ENCODE measurements at places on chromosomes 13 and 19. TPM values are rescaled to one million over a fixed set of nuclear protein-coding genes. Genes with fewer than 3 reads are reported as not detected.

The RYR1 gene
- 0.28 TPM for total RNA-seq

The ZNF681 gene
- 5.0 TPM for total RNA-seq

The IGFL1 gene
- not detected for total RNA-seq

- H3K36me3 ChIP-seq, result no peaks in the 10 kb centered on the region
- no peak overlapping the region for H3K27ac ChIP-seq
- H3K4me1 ChIP-seq, result peaks cover 10% of the 10 kb centered on the region
- H3K27me3 ChIP-seq, result no peaks in the 10 kb centered on the region
- DNase-seq, result no peak
These were observed 260.3 kb downstream of the SLITRK6 start for GRCh38 chr13:85538957-85539356.

The CALR3 gene
- 0.16 TPM for total RNA-seq

DNA sequence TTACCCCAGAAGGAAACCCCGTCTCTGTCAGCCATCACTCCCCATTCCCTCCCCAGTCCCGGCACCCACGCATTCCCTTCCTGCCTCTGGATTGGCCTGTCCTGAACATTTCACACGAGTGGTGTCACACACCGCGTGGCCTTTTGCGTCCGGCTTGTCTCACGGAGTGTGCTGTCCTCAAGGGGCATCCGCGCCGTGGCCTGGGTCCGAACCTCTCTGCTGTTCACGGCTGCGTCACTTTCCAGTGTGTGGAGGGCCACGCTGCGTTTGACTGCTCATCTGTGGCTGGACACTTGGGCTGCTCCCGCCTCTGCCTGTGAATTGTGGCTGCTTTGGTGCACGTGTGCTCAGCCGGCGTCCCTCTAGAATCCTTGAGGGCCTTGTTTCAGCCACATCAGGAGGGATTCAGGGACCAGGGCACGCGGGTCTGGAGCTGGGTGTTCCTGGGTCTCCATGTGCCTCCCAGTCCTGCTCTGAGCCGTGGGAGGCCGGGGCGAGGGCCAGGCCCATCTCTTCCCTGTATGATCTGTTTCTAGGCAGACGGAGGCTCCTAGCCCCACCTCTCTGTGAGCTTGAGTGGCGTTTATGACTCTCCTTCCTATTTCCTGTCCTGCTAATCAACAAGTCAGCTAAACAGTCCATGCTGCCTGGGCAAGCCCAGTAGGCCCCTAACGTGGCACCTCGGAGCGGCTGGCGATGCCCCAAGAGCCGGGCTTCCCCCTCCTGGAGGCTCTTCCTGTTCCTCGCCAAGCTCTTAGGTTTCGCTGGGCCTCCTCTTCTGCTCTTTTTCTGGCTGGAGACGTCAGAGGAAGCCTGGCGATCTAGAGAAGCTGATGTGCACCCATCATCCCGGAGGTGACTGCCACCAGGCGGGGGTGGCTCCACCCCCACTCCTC, 8.1 kb downstream of the STK11 start:
- DNase-seq, result peak; percentile 55
- peaks cover 23% of the 10 kb centered on the region for H3K4me1 ChIP-seq
- peak overlapping the region; percentile 94 for H3K27ac ChIP-seq
- H3K27me3 ChIP-seq, result no peaks in the 10 kb centered on the region

All from activated naive CD8-positive, alpha-beta T cell treated with anti-CD3 and anti-CD28 coated beads for 36 hours (primary cell).